CD4-positive, alpha-beta T cell treated with Interleukin-4 for 4 hours (primary cell): ENCODE measurements at places on chromosomes 16 and 17.

DNA sequence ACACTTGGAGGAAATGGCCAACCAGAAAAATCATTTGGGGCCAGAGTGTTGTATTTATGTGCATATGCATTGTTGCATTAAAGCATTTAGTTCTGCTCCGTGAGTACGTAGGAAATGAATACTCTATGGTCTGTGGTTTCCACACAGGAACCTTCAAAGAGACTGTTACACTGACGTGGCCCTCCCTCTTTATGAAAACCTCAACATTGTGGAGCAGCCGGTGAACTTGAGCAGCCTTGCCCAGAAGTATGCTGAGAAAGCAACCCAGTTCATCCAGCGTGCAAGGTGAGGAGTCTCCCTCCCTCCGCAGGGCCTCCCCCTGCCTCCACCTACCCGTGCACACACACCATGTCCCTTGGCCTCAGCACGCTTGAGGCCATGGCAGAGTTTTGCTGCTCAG lies 65.2 kb downstream of the ARSG start:
- DNase-seq: peak; percentile 87

DNA sequence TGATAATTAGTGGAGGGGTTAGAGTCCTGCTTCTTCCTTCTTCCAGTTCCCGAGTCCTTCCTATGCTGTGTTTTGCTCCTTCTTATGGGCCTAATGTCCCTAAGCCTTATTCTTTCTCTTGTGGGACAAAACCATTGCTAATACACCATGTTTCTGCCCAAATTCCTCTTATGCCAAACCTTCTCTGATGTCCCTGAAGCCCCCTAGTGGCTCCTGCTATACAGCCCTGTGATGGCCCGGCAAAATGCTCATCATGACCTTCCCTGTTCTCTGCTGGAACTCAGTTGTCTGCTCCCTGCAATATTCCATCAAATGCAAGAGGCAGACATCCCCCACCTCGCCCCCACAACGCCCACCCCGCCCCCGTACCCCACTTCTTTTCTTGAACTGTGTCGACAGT lies 171.6 kb downstream of the CDH11 start:
- no peak for DNase-seq

- DNase-seq: no peak
Measured at GRCh38 chr17:77874303-77875050, 84.0 kb upstream of the TNRC6C start.

GRCh38 chr17:49880291-49881053 lies 32.6 kb upstream of the TAC4 start:
- DNase-seq: peak; percentile 67

DNA sequence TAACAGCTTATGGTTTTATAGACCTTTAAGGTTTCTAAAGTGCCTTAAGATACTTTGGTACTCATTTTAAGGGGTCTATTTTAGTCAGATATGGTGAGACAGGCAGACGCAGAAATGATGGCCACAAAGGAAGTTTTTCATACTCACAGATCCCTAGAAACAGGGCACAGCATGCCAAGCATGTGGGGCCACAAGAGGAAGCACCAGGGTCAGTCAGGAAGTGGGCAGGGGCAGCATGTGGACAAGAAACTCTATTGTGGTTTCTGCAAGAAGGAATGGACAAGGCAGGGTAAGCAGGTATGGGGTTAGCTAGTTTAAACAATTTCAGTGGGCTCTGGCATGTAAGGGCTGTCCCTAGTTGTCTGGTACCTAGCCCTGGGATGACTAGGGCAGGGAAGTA lies 8.5 kb downstream of the EFCAB3 start:
- DNase-seq: no peak

DNA sequence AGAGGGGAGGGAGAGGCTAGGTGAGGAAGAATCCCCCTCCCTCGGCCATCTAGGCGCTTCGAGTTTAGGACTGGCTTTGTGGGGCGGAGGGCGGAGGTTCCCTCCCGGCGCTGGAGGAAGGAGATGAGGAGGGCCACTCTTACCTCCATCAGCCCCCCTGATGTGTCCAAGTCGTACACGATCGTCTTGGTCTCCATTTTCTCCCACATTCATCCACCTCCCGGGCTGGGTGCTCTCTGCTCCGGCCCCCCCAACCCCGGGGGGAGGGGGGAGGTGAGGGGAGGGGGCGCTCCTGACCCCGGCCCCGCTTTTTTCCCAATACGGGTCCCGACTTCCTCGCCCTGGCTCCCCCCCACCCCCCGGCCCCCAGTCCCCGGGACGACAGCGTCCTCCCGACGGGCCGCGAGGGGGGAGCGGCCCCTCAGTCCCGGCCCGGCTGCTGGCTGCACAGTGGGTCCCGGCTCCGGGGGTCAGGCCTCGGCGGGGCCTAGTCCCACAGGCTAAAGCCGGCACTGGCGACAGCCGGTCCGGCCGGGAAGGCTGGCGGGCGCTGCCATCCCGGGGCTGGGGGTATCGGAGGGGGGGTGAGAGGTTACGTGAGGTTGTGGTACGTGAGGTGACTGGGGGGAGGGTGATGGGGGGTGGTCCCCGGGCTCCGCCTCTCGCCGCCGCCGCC lies 428 bp downstream of the PHF12 start:
- no peak for DNase-seq

DNA sequence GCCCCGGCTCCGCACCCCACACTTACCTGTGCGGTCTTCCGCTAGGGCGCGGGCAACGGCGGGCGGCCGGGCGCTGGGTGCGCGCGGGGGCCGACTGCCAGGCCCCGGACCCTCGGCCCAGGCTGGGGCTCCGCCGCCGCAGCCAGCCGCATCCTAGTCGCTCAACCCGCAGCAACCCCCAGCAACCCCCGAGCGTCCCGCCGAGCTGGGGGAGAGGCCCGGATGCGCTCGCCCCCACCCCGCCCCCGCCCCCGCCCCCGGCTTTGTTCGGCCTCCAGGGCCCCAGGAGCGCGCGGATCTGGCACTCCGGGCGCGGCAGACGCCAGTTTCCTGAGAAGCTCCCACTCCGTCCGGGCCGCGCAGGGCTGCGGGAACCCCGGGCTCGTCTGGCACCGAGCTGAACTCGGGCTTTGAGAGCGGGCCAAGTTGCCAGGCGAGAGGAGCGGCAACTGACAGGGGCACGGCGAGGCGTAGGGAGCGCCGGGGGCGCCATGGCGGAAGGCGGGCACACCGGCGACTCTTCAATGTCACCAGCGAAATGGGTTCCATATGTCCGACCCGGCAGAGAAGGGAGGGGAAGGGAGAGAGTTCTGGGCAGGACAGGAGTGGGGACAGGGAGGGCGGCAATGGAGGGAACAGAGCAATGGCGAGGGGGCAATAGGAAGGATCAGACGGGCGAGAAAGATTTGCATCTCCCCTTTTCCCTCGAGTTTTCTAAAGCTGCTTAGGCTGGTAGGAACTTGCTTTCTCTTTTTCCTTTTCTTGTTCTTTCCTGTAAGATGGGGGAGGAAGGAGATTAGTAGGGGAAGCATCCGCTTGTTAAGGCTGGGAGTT lies 13.7 kb downstream of the HOXB4 start:
- DNase-seq: no peak

DNA sequence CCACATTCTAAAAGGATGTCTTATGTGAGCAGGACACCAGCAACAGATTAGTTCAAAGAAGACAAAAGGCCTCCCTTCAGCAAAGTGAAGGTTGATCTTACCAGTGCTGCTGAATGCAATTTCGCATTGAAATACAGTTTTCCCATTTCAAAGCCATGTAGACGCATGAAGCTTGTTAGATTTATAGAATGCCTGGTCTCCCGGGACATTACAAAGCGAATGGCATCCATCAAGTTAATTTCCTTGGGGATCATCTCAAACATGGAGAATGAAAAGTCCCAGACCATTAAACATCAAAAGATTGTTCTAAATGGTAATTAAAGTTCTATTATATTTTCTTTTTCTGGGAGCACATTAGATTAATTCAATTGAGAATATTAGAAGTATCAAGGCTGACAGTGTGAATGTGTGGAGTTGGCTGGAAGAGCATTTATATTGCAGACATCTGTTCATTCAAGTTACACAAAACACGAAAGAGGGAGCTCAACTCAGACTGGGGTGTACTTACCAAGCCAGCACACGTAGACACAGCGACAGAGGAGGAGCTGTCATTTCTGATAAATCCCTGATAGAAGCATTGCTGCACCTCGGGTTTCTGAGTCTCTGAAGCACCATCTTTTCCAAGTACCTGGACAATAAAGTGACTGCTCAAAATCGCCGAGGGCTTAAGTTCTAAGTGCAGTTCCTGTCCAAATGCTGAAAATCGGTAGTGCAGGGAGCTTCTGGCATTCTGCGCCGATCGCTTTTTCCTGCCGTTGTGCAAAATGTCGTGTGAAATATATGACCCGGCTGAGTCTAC lies 3.8 kb downstream of the ADAMTS18 start:
- DNase-seq: no peak
